Activated CD4-positive, alpha-beta memory T cell treated with anti-CD3 and anti-CD28 coated beads for 36 hours (primary cell): ENCODE measurements at places on chromosomes 5 and 9. TPM values are rescaled to one million over a fixed set of nuclear protein-coding genes. Genes with fewer than 3 reads are reported as not detected.

DNA sequence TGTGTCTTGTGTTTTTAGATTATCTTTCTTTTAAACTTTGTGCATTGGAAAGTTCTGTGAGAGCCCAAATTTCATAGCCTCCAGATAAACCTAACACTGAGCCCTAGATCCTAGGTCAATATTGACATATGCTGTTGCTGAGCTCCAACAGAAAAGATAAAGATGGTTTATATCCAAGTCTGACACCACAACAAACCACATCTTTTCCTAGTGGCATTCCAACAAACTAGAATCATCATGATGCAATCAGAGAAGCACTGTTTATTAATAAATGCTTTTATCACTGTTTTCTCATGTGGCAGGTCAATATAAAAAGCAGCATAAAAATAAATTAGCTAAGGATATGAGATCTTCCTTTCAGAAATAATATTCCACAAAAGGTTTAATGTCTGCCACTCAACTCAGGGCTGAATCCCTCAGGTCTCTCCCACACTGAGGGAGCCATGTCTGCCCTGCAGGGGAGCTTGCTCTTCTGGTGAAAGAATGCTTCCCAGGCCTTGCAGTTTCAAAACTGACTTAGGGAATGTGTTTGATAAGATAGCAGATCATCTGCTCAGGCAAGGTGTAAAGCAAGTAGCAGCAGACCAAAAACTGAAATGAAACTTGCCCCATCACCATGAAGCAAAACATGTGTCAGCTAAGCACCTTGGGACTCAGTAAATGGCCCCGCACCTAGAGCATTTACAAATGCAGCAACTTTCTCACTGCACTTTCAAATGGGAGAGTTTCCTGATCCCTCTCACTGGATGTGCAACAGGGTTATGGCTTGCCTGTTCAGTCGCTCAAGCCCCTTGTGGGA is 493.0 kb downstream of the AGTPBP1 start:
- H3K27me3 ChIP-seq: no peaks in the 10 kb centered on the region
- H3K4me1 ChIP-seq: no peaks in the 10 kb centered on the region
- no peak for DNase-seq
- no peak overlapping the region for H3K27ac ChIP-seq
- H3K36me3 ChIP-seq: no peaks in the 10 kb centered on the region
- H3K4me3 ChIP-seq: no peak overlapping the region

- H3K27me3 ChIP-seq: peaks cover 2% of the 10 kb centered on the region
- no peaks in the 10 kb centered on the region for H3K4me1 ChIP-seq
- H3K27ac ChIP-seq: no peak overlapping the region
- H3K4me3 ChIP-seq: no peak overlapping the region
- DNase-seq: no peak
- no peaks in the 10 kb centered on the region for H3K36me3 ChIP-seq
These were observed 148.3 kb upstream of the RUSC2 start for GRCh38 chr9:35341585-35341984.

DNA sequence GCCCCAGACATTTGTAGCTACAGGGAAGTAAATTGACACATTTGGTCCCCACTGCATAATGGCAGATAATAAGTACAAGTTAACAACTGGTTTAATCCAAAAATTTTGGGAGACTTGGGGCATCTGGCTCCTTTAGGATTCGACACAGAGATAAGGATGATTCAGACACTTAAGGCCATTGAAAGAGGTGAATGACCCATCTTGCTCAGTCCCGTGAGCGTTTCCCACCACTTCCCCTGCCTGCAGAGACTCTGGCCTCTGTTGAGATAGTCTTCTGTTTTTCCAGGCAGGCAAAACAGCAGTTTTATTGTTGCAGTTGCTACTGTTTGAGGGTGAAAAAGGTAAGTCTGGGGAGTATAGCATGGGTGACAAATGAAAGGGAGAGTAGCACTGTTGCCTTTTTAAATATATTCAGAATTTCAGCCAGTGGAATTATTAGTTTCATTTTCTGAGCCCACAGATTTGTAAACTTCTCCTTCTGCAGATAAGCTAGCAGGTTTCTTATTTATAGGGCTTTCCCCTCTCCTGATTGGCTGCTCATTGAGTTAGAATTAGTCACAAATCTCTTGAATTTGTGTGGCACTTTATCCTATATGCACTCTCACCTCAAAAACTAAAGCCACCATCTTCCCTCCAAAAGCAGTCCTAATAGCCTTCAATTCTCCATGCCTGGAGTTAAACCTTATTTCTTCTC is 19.3 kb downstream of the ACO1 start:
- DNase-seq: no peak
- H3K27me3 ChIP-seq: no peaks in the 10 kb centered on the region
- no peak overlapping the region for H3K4me3 ChIP-seq
- no peaks in the 10 kb centered on the region for H3K4me1 ChIP-seq
- H3K36me3 ChIP-seq: peaks cover 18% of the 10 kb centered on the region

GRCh38 chr9:88954066-88954465 is 37.2 kb upstream of the S1PR3 start:
- H3K27me3 ChIP-seq: peaks cover 26% of the 10 kb centered on the region
- no peak overlapping the region for H3K27ac ChIP-seq
- H3K36me3 ChIP-seq: no peaks in the 10 kb centered on the region
- peaks cover 13% of the 10 kb centered on the region for H3K4me1 ChIP-seq
- H3K4me3 ChIP-seq: no peak overlapping the region

- peak overlapping the region; percentile 38 for H3K27ac ChIP-seq
- no peak overlapping the region for H3K4me3 ChIP-seq
- H3K4me1 ChIP-seq: peaks cover 64% of the 10 kb centered on the region
- no peak for DNase-seq
- H3K36me3 ChIP-seq: peaks cover 15% of the 10 kb centered on the region
These were observed 35.6 kb downstream of the GPBP1 start for GRCh38 chr5:57209316-57210040.

DNA sequence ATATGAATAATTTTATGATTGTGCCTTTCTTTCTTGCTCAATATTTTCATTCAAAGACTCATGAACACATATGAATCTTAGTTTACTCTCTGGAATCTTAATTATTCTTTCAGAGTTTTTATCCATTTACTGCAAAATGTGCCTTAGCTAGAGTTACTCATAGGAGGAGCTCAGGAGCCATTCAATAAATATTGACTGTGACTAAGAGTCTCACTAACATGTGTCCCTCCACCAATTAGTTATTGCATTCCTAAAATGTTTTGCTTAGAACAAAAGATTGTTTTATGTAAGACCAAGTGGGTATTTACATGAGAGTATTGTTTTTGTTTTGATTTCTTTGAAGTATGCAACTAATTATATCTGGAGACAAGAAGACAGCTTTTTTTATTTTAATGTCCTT is 218.4 kb upstream of the MAST4 start:
- DNase-seq: no peak
- no peak overlapping the region for H3K27ac ChIP-seq
- H3K27me3 ChIP-seq: peaks cover 8% of the 10 kb centered on the region
- H3K4me1 ChIP-seq: no peaks in the 10 kb centered on the region

DNA sequence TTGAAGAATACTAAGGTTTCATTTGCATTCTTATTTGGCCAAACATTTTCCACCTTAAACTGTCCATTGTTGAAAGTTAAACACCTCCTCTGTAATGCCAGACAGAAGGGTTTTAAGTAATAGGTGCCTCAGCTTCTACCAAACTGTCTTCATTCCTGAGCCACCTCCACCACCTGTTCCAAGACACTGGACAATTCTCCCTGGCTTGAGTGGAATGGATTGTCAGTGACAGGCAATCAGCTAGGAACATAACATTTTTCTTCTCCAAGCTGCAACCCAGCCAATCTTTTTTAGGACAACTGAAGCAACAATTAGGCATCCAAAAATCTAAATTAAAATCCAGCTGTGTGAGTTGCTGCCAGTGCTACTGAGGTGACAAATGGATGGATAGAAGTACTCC is 73.9 kb upstream of the ICE1 start:
- no peak for DNase-seq
- peaks cover 3% of the 10 kb centered on the region for H3K4me1 ChIP-seq
- no peaks in the 10 kb centered on the region for H3K36me3 ChIP-seq
- H3K4me3 ChIP-seq: no peak overlapping the region
- peaks cover 4% of the 10 kb centered on the region for H3K27me3 ChIP-seq
- no peak overlapping the region for H3K27ac ChIP-seq

- no peak overlapping the region for H3K27ac ChIP-seq
- no peaks in the 10 kb centered on the region for H3K4me1 ChIP-seq
- no peak overlapping the region for H3K4me3 ChIP-seq
- no peaks in the 10 kb centered on the region for H3K36me3 ChIP-seq
These were observed 154.7 kb upstream of the ANKH start for GRCh38 chr5:15026011-15026893.

GRCh38 chr5:35284364-35284763 is 54.1 kb upstream of the PRLR start:
- no peak for DNase-seq
- H3K27me3 ChIP-seq: no peaks in the 10 kb centered on the region
- no peaks in the 10 kb centered on the region for H3K36me3 ChIP-seq

DNA sequence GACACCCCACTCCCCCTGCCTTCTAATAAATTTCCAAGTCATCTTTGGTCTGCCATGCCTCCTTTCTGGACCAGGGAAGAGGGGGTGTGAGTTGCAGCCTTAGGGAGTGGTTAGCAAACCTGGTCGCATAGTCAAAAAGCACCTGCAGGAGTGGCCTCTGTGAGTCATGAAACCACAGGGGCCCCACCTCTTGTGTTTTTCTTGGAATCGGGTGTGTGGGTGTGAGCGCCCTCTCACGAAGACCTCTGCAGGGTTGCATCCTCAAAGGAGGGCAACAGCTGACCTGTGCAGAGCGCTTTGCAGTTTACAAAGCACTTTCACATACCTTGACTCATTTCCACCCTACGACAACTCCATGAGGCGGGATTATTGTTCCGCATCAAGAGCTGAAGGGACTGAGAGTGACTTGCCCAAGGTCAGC is 36.8 kb upstream of the TEX48 start:
- H3K27me3 ChIP-seq: no peaks in the 10 kb centered on the region
- peak overlapping the region; percentile 17 for H3K4me3 ChIP-seq
- H3K27ac ChIP-seq: peak overlapping the region; percentile 80
- H3K36me3 ChIP-seq: peaks cover 10% of the 10 kb centered on the region
- peaks cover 63% of the 10 kb centered on the region for H3K4me1 ChIP-seq

DNA sequence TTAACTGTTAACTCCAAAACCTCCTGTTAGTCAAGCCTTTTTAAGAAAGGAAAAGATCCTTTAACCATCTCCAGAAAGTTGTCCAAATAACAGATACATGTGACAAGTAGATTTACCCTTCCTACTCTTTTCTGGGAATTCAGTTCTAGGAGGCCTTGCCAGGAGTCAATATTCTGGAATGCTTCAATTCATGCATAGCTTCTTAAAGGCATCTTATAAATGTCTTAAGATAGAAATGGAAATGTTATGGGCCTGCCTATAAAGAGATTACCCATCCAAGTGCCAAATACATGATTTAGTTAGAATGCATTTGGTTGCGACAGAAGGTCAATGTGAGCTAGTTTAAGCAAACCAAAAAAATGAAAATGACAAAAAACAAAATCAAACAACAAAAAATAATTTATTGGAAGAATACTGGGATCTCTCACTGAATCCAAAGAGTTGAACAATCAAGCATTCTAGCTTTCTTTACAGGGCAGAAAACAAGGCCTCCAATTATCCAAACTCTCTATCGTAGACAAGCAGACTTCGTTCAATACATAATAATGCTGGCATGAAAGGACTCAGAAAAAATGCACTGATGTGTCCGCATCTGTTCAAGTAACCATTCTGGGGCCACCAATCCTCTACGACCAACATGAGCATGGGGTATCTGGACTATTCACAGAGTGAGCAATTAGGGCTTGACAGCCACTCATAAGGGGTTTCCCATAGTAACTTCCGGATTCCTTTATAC is 188.6 kb downstream of the CTNND2 start:
- no peak overlapping the region for H3K4me3 ChIP-seq
- no peaks in the 10 kb centered on the region for H3K4me1 ChIP-seq

DNA sequence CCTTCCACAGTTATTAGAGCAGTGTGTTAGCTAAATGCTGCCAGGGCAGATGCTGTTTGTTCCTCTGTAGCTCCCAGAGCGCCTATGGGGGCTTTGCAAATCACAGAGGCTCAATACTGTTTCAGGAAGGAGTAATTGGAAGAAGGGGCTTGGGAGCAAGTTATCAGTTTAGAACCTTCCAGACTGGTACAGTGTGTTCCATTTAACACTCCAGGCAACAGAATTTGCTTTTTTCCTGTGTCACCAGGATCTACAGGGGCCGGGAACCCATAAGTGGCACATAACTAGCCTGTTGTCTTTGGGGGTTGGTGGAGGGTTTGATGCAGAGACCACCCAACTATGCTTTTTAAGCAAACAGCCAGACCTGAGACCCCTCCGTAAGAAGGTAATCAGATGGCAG is 307.3 kb upstream of the KCNN2 start:
- H3K36me3 ChIP-seq: peaks cover 3% of the 10 kb centered on the region
- peaks cover 30% of the 10 kb centered on the region for H3K27me3 ChIP-seq

- peaks cover 43% of the 10 kb centered on the region for H3K36me3 ChIP-seq
- peaks cover 41% of the 10 kb centered on the region for H3K4me1 ChIP-seq
- no peak overlapping the region for H3K4me3 ChIP-seq
- H3K27ac ChIP-seq: peak overlapping the region; percentile 82
- no peaks in the 10 kb centered on the region for H3K27me3 ChIP-seq
- no peak for DNase-seq
These were observed 53.1 kb downstream of the GPR107 start for GRCh38 chr9:130106860-130107233.

GRCh38 chr5:21810737-21811316 is 1042.3 kb downstream of the CDH12 start:
- no peak overlapping the region for H3K27ac ChIP-seq
- DNase-seq: no peak
- no peaks in the 10 kb centered on the region for H3K36me3 ChIP-seq
- no peaks in the 10 kb centered on the region for H3K4me1 ChIP-seq

GRCh38 chr9:105385381-105385985 is 62.4 kb upstream of the FSD1L start:
- peak overlapping the region; percentile 77 for H3K4me3 ChIP-seq
- H3K4me1 ChIP-seq: peaks cover 13% of the 10 kb centered on the region
- peak; percentile 40 for DNase-seq
- no peak overlapping the region for H3K27ac ChIP-seq

DNA sequence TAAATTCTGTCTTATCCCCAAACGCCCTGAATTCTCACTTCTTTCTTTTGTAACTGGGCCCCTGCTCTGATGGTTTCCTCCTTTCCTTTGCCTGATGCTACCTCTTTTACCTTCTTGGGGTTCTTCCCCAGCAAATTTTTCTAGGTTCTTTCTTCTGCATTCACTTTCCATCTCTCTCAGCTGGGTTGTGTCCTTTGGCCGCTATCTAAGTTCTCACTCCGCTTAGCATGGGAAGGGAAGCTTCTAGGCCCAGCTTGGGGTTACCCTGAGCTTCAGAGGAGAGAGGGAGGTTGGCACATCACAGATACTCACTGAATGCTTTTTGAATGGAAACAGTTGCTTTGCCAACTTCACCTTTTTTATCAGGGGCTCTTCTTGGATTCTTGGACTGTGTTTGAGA is 17.0 kb downstream of the PALM2AKAP2 start:
- H3K4me1 ChIP-seq: no peaks in the 10 kb centered on the region
- no peak for DNase-seq
- H3K4me3 ChIP-seq: no peak overlapping the region
- no peak overlapping the region for H3K27ac ChIP-seq
- H3K36me3 ChIP-seq: no peaks in the 10 kb centered on the region

GRCh38 chr5:57368010-57368409 is 114.6 kb downstream of the ACTBL2 start:
- peaks cover 2% of the 10 kb centered on the region for H3K27me3 ChIP-seq
- no peak overlapping the region for H3K4me3 ChIP-seq
- no peak overlapping the region for H3K27ac ChIP-seq
- DNase-seq: no peak
- H3K4me1 ChIP-seq: no peaks in the 10 kb centered on the region
- H3K36me3 ChIP-seq: no peaks in the 10 kb centered on the region

TAF11L8 gene
- total RNA-seq: not detected

PLPP7 gene
- not detected for total RNA-seq

SH3TC2 gene
- not detected for total RNA-seq

TPRN gene
- 6.7 TPM for total RNA-seq

NR2F1-AS1 gene
- total RNA-seq: not detected

SMIM27 gene
- 19.5 TPM for total RNA-seq

CLINT1 gene
- total RNA-seq: 48.7 TPM

UQCRQ gene
- total RNA-seq: 540 TPM

LCN15 gene
- not detected for total RNA-seq
